Heart right ventricle (tissue), 16 donors: ENCODE measurements at places on chromosomes 4 and X. TPM values are rescaled to one million over a fixed set of nuclear protein-coding genes. Genes with fewer than 3 reads are reported as not detected.

DNA sequence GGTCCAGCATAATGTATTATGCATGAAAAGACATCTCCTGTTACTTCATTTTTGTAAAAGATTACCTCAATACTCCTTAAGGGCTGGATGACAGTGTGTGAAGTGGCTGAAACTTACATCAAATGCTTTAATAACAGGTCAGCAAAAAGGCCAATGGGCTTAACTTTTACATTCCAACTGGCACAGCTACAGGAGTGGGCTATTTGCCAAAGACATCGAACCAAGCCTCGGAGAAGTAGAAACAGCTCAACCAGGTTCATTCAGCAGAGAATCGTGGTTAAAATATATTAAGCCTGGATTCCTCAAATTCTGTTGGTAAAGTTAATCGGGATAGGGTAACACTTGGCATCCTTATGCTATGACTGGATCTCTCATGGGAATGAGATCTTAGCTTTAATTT lies 639.7 kb downstream of the TRIML1 start:
- no peaks in the 10 kb centered on the region for H3K27me3 ChIP-seq
- H3K4me3 ChIP-seq, result no peak overlapping the region
- no peak for DNase-seq
- H3K36me3 ChIP-seq, result no peaks in the 10 kb centered on the region
- H3K27ac ChIP-seq, result no peak overlapping the region

DNA sequence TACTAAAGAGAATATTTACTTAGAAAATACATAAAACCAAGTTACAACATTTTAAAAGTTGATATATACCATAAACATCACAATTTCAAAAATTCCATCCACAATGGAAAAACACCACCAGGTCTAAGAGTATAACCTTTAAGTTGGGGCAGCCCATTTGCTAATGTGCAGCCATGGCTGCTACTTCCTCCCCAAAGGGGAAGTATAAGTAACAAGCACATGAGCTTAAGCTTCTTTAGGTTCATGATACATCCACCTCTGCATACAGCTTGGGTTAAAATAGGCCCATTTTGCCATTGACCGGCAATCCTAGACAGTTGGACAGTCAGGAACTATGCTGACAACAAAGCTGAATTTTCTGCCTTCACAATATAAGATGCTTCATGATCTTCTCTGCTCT lies 16.6 kb upstream of the GASK1B start:
- no peak overlapping the region for H3K27ac ChIP-seq
- DNase-seq, result no peak
- no peak overlapping the region for H3K4me3 ChIP-seq
- peaks cover 19% of the 10 kb centered on the region for H3K4me1 ChIP-seq
- no peaks in the 10 kb centered on the region for H3K27me3 ChIP-seq

MAGED2 gene
- 113 TPM for total RNA-seq

- H3K4me1 ChIP-seq, result no peaks in the 10 kb centered on the region
- H3K36me3 ChIP-seq, result no peaks in the 10 kb centered on the region
- no peak overlapping the region for H3K27ac ChIP-seq
- no peak for DNase-seq
- H3K27me3 ChIP-seq, result peaks cover 21% of the 10 kb centered on the region
- no peak overlapping the region for H3K4me3 ChIP-seq
Observed at GRCh38 chr4:8559524-8560264, 20.5 kb upstream of the GPR78 start.

GRCh38 chr4:38703635-38704034 lies 39.6 kb downstream of the KLF3 start:
- no peaks in the 10 kb centered on the region for H3K27me3 ChIP-seq
- no peak for DNase-seq
- H3K36me3 ChIP-seq, result no peaks in the 10 kb centered on the region
- no peak overlapping the region for H3K4me3 ChIP-seq

DSPP gene
- total RNA-seq, result not detected

UCP1 gene
- total RNA-seq, result not detected

DNA sequence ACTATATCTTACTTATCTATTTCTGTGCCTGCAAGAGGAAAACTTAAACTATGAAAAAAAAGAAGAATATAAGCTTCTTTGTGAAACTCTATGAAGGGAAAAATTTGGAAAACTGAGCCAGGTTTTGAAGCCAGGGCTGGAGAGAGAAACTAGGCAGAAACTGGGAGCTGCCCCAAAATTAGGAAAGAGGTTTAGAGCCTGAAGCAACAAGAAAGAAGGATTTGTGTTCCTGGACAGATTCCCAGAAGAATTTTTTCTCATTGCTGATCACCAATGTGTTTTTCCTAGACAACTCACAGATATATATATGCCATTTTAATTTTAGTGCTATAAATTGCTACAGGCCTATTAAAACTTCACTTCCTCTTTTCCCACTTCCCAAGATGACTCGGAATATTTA lies 245.0 kb upstream of the GEMIN8 start:
- DNase-seq, result no peak
- no peak overlapping the region for H3K27ac ChIP-seq
- H3K27me3 ChIP-seq, result no peaks in the 10 kb centered on the region
- H3K4me3 ChIP-seq, result no peak overlapping the region
- no peaks in the 10 kb centered on the region for H3K4me1 ChIP-seq
- H3K36me3 ChIP-seq, result no peaks in the 10 kb centered on the region

GRCh38 chr4:153573881-153574802 lies 108.0 kb downstream of the TMEM131L start:
- H3K27ac ChIP-seq, result peak overlapping the region; percentile 75
- peak; percentile 68 for DNase-seq
- H3K36me3 ChIP-seq, result peaks cover 9% of the 10 kb centered on the region
- no peaks in the 10 kb centered on the region for H3K27me3 ChIP-seq
- H3K4me3 ChIP-seq, result no peak overlapping the region

DNA sequence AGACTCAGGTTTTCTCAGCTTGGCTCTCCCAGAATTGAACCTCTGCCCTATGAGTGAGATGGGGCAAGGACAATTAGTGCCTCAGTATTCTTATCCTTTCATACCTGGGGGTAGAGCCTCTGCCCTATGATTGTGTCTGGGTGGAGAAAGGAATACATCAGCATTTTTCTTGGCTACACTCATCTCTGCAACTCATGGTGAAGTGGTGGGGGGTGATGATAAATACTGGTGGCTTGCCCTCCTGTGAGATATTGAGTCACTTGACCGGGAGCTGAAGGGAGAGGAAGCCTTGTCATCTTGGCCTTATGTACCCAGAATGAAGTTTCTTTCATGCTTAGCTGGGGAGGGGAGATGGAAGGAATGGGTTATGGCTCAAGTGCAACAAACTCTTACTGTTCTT lies 71.3 kb upstream of the ENOX2 start:
- no peak overlapping the region for H3K27ac ChIP-seq
- H3K4me3 ChIP-seq, result no peak overlapping the region
- no peaks in the 10 kb centered on the region for H3K36me3 ChIP-seq

ERCC6L gene
- total RNA-seq, result 0.08 TPM

DNA sequence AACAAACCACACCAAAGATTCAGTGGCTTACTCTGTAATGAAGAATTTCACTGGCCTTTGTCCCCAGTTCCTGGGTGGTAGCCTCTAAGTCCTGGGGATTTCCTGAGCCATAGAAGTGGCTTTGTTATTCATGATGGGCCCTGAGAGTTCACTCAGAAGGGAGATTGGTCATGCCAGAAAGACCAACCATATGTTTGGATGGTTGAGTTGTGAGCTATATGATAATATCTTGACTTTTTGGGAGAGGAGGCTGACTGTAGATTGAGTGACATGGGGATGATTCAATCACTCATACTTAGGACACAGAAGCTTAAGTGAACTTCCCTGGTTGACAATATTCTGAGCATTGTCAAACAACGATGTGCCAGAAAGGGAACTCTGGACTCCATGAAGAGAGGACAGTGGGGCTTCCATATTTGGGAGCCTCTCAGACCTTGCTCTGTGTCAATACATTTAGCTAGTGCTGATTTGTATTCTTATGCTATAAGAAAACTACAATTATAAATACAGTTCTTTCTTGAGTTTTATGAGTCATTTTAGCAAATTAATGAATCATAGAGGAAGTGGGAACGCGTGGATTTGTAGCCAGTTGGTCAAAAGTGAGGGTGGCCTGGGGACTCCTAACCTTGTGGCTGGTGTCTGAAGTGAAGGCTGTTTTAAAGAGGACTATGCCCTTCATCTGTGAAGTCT lies 392.0 kb downstream of the GBA3 start:
- no peaks in the 10 kb centered on the region for H3K36me3 ChIP-seq
- no peaks in the 10 kb centered on the region for H3K27me3 ChIP-seq
- H3K27ac ChIP-seq, result no peak overlapping the region
- no peak for DNase-seq

DNA sequence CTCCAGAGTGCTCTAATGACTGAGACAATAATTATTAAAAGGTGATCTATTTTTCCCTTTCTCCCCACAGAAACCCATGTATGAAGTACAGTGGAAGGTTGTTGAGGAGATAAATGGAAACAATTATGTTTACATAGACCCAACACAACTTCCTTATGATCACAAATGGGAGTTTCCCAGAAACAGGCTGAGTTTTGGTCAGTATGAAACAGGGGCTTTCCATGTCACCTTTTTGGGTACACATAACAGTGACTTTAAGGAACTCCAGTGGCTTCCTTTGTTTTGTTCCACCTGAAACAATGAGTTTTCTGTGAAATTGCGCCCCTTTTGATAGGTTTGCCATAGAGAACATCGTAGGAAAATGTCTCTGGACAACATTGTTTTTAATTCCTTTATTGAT lies 69.6 kb downstream of the KIT start:
- H3K4me1 ChIP-seq, result no peaks in the 10 kb centered on the region
- no peak overlapping the region for H3K4me3 ChIP-seq
- H3K27me3 ChIP-seq, result no peaks in the 10 kb centered on the region
- no peak overlapping the region for H3K27ac ChIP-seq
- H3K36me3 ChIP-seq, result no peaks in the 10 kb centered on the region
- no peak for DNase-seq

DNA sequence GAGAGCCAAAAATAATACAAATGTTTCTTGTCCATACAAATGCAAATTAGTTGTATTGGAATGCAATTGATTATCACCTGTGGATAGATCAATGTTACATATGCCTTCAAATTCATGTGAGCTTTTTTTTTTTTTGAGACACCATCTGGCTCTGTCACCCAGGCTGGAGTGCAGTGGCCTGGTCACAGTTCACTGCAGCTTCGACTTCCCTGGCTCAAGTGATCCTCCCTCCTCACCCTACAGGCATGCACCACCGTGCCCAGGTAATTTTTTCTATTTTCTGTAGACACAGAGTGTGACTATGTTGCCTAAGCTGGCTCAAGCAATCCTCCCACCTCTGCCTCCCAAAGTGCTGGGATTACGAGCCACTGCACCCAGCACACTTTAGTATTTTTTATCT lies 38.6 kb upstream of the TMEM184C start:
- no peak overlapping the region for H3K27ac ChIP-seq
- no peaks in the 10 kb centered on the region for H3K27me3 ChIP-seq
- no peaks in the 10 kb centered on the region for H3K4me1 ChIP-seq
- H3K4me3 ChIP-seq, result no peak overlapping the region

DNA sequence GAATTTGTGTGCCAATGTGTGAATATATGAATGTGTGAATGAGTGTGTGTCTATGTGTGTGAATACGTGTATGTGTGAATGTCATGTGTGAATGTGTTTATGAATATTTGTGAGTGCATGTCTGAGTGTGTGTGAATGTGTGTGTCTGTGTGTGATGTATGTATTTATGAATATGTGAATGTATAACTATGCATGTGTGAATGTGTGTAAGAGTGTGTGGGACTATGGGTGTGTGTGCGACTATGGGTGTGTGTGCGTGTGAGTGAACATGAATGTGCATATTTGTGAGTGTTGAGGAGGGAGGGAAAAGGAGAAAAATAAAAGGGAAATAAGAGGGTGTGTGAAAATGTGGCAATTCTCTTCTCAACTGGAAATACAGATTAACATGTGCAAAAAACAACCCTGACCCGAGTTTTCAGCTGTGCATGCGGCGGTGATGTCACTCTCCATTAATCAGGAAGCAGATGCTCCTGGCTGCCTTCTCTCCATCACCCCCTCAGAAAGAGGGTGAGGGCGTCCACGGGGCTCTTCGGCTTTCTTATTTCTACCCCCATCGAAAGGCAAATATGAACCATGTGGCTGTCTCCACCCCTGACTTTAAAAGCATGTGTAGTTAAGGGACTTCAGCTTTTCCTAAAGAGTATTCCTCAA lies 219.8 kb downstream of the MAML3 start:
- H3K4me3 ChIP-seq, result no peak overlapping the region
- DNase-seq, result no peak
- peak overlapping the region; percentile 5 for H3K27ac ChIP-seq

DNA sequence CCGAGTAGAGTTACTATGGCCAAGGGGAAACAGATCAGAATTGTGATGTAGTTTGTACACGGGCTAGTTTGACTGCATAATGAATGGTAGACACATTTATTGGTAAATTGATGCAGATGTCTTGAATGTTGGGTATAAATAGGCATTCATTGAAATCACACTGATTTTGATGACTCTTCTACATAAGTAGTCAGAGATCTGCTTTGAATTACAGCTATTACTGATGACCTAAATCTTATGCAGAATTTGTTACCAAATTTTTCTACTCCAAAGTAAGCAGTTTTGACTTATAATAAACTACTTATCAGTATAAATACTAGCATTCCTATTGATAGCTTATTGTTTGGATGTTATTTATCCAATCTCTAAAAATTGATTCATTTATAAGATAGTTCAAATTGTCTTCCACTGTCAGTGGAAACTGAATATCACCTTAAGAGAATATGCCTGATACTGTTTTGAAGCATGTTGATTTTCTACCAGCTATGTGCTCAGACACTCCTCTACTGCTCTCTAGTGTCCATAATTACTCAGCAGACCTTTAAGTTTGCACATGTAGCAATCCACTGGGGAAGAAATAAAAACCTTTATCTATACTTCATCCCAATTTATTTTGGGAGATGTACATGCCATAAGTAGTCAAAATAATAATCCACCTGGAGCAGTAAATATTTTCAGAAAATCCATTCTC lies 120.3 kb downstream of the RASL11B start:
- H3K4me1 ChIP-seq, result peaks cover 16% of the 10 kb centered on the region
- H3K4me3 ChIP-seq, result no peak overlapping the region
- no peak overlapping the region for H3K27ac ChIP-seq
- H3K27me3 ChIP-seq, result no peaks in the 10 kb centered on the region
- no peaks in the 10 kb centered on the region for H3K36me3 ChIP-seq
- no peak for DNase-seq

GRCh38 chr4:6620891-6621555 lies 19.5 kb upstream of the MRFAP1 start:
- H3K36me3 ChIP-seq, result peaks cover 12% of the 10 kb centered on the region
- no peak overlapping the region for H3K27ac ChIP-seq
- no peaks in the 10 kb centered on the region for H3K27me3 ChIP-seq
- DNase-seq, result no peak
- no peaks in the 10 kb centered on the region for H3K4me1 ChIP-seq

CT45A3 gene
- not detected for total RNA-seq

PLXNA3 gene
- total RNA-seq, result 16.5 TPM
